SK-MEL-5 (cell line): ENCODE measurements at places on chromosomes 11 and 22. TPM values are rescaled to one million over a fixed set of nuclear protein-coding genes. Genes with fewer than 3 reads are reported as not detected.

- DNase-seq: no peak
Observed at GRCh38 chr22:24965822-24966626, 13.5 kb downstream of the KIAA1671 start.

GRCh38 chr11:123736769-123737168, 4.7 kb downstream of the ZNF202 start:
- DNase-seq: no peak

- DNase-seq: peak; percentile 78
Observed at GRCh38 chr22:38202437-38203089, 769 bp downstream of the MAFF start.

GRCh38 chr22:38292694-38293093, 19.9 kb upstream of the TMEM184B start:
- no peak for DNase-seq

- no peak for DNase-seq
Observed at GRCh38 chr11:72226701-72227100, 2.1 kb downstream of the INPPL1 start.

DNA sequence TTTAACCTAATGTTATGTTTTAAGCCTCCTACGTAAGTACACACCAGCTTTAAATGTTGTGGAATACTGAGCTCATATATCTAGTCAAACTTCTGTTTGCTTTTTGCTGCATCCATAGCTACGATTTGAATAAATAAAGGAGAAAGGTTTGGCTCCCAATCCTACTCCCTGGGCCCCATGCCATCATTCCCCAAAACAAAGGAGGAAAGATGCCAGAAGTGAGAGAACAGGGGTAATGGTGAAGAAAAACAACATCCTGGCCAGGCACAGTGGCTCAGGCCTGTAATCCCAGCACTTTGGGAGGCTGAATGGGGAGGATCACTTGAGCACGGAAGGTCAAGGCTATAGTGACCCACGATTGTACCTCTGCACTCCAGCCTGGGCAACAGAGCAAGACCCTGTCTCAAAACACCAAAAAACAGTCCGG, 26.5 kb downstream of the SCGB1A1 start:
- no peak for DNase-seq

GRCh38 chr11:80412604-80413003, 971.8 kb upstream of the TENM4 start:
- no peak for DNase-seq

- DNase-seq: peak; percentile 87
Observed at GRCh38 chr11:21511835-21512440, 680.9 kb upstream of the ANO5 start.

- no peak for DNase-seq
Observed at GRCh38 chr11:134390706-134391569, 21.1 kb downstream of the B3GAT1 start.

DNA sequence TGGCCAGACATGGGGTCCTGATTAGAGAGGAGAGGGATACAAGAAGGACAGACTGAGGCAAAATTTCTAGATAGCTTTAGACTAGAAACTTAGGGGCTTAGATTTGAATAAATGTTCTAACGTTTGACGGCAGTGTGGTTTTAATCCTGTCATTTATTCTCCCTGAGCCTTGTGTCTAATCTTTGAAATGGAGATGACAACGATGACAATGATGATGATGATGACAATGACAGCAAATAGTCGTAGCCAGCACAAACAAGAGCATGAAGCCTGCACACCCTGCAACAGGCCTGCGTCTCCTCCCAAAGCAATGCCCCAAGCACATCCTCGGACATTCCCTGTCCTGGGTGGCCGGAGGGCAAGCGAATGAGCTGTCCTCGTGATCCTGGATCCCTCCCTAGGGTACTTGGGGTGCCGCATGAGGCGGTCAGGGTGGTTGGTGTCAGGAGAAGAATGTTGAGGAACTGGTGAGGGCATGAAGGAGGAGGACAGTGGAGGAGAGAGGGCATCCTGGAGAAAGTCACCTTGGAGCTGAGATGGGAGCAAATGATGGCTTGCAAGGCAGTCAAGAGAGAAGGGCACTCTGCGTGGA, 502.1 kb upstream of the B3GAT1 start:
- no peak for DNase-seq

- no peak for DNase-seq
Observed at GRCh38 chr22:27106985-27107384, 449.6 kb downstream of the MIAT start.

The OR5A2 gene
- total RNA-seq: not detected in 2 replicates

The ANGPTL5 gene
- not detected in 2 replicates for total RNA-seq

The PAK1 gene
- 28.8 and 29.0 TPM in 2 replicates for total RNA-seq

The SELENOH gene
- 171 and 183 TPM in 2 replicates for total RNA-seq

The KREMEN1 gene
- 23.0 and 23.5 TPM in 2 replicates for total RNA-seq

The CLCF1 gene
- total RNA-seq: 0.45 TPM in 1 of 2 replicates, not detected in the other

The LRRC75B gene
- total RNA-seq: 4.7 and 5.5 TPM in 2 replicates
